ENCODE measurements at places on chromosomes 7 and 10.

- DNase-seq = no peak
Observed at GRCh38 chr10:74593470-74593869, 232.9 kb upstream of the KAT6B start.

GRCh38 chr10:14967897-14968296 lies 8.7 kb downstream of the MEIG1 start:
- no peak for DNase-seq

GRCh38 chr7:148163246-148163645 lies 427.3 kb upstream of the C7orf33 start:
- no peak for DNase-seq

DNA sequence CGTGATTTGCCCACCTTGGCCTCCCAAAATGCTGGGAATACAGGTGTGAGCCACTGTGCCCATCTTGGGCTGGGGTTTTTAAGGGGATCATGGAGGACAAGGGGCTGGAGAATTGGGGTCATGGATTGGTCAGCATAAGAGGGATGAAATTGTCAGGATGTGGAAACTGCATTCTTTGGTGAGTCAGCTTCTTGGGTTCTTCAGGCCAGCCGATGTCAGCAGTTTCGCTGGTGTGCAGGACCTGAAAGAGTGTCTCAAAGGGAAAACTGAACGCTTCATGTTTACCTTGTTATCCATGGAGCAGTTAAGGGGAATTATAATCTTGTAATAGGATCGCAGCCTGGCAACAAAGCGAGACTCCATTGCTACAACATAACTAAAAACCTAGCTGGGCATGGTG lies 13.0 kb downstream of the GALNT17 start:
- DNase-seq = no peak

- DNase-seq = no peak
Observed at GRCh38 chr10:11168423-11169090, 150.9 kb downstream of the CELF2 start.

DNA sequence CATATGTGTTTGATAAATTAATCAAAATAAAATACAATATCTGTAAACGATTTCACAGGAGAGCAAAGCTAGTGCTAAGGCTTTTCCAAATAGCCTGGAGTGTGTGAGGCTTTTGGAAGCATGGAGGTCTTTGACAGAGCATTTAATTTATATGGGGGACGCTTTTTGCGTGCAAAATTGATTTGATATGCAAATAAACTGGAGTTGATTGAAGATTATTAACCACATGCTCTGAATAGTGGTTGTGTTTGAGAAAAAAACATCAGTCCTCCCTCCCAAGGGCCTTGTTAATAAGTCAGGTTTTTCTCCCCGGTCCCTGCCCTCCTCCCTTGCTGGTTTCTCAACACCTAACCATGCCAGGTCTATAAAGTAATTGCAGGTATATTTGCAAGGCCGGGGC lies 85.1 kb upstream of the FGFR2 start:
- DNase-seq = no peak

DNA sequence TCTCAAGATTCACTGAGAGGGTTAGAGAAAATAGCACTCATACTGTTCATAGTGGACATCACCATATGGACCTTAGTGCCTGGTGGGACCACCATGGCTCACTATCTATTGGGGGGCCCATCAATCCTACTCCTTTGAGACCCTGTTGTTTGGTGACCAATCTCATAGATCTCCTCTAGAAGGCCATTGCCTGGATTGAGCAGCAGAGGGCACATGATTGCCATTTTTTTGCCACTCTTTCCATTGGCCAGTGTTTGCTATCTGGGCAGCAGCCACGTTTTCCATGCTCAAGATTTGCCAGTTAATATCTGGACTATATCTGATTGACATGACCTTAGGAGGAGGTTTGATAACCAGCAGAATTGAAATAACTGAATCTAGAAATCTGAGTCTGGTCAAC lies 244.5 kb downstream of the ITGB1 start:
- no peak for DNase-seq

GRCh38 chr7:82507365-82507975 lies 63.9 kb upstream of the CACNA2D1 start:
- no peak for DNase-seq

DNA sequence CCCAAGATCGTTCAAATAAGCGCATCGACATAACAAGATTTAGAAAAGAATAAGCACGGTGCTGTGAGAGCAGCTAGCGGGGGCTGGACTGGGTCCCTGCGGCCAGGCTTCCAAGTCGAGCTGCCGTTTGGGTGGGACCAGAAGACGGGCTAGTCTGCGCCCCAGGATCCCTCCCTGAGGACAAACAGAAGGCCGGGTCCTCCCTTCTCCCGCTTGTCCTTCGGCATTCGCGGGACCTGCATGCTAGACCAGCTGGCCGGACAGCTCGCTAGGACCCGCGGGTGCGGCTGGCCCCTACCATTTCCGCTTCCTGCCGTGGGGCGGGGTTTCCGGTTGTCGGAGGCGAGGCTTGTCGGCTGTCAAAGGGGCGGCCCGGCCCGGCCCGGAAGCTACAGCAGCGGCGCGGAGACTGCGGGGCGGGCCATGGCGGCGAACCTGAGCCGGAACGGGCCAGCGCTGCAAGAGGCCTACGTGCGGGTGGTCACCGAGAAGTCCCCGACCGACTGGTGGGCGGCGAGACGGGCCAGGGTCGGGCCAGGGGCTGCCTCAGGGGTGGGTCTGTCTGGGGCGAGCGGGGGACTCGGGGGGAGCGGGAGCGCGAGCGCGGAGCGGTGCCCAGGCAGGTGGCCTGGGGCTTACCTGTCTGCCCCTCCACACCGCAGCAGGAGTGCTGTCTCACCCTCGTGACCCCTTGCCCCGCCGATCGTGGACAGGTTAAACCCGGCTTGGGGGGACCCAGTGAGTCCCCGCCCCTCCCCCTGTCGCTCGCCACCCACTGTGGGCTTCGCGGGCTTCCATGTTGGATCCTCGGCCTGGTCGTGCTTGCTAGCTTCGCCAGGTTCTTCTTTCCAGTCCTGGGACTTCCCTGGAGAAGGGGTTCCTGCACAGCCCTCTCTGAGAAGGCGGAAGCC lies at the start of gene DBNL:
Gene DBNL, plus strand, starts transcription at position 388 of the 911 bp plus-strand sequence. Its CDS starts 36 bp downstream, at position 424.
- DNase-seq = peak; percentile 90

GRCh38 chr10:29332761-29333148 lies 43.9 kb downstream of the LYZL1 start:
- DNase-seq = no peak

GRCh38 chr10:113176652-113177155 lies 226.7 kb downstream of the TCF7L2 start:
- no peak for DNase-seq

GRCh38 chr10:43260117-43260761 lies 6.6 kb downstream of the RASGEF1A start:
- peak; percentile 40 for DNase-seq

- peak; percentile 24 for DNase-seq
Observed at GRCh38 chr10:73956476-73957359, 41.2 kb upstream of the VCL start.

DNA sequence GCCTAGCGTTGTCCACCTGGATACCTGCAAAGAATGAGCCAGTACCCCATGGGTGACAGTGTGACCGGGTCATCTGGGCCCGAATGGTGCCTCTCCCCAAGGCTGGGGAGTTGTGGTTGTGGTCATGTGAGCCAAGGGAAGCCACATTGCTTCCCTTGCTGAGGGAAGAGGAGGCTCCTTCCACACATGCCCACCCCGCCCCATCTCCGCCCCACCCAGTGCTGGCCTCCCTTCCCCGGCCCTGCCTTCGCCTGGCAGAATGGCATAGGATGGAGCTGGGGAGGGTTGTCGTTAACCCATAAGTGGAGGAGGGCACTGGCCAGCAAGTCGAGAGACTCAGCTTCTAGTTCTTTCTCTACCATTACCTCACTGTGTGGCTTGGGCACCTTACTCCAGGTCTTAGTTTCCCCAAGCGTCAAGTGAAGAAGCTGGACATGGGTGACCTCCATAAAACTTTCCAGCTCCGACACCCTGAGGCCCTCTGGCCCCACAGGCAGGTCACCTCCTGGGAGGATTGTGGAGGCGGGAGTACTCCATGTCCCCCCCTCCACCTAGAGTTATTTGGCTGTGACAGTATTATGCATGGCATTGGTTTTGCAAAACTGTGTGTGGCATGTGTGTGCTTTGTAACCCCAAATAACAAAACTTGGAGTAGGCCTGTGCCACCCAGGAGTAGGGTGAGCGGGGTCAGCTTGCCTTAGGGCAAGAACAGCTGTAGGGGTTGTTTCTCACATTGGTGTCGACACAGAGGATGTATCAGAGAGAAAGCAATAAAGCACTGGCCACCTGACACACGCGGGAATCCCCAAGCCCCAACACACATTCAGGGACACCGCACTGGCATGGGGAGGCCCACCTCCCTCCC lies 90.5 kb upstream of the MACROH2A2 start:
- DNase-seq = no peak

- DNase-seq = no peak
Observed at GRCh38 chr10:82464966-82465365, 590.0 kb downstream of the NRG3 start.

DNA sequence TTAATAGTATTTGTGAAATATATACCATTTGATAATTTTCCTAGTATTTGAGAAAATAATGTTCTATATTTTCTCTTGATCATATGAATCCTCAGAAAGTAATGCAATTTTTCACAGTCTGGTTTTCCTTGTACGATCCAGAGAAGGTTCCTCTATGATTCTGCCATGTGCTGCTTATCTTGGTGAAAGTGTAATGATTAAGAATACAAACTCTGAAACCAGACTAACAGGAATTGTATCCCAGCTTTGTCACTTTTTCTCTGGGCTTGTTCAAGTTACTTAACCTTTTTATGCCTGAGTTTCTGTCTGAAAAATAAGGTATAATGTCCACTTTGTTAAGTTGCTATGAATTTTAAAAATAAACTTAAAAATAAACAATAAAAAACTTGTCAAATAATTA lies 169.6 kb upstream of the ZNF804B start:
- no peak for DNase-seq

DNA sequence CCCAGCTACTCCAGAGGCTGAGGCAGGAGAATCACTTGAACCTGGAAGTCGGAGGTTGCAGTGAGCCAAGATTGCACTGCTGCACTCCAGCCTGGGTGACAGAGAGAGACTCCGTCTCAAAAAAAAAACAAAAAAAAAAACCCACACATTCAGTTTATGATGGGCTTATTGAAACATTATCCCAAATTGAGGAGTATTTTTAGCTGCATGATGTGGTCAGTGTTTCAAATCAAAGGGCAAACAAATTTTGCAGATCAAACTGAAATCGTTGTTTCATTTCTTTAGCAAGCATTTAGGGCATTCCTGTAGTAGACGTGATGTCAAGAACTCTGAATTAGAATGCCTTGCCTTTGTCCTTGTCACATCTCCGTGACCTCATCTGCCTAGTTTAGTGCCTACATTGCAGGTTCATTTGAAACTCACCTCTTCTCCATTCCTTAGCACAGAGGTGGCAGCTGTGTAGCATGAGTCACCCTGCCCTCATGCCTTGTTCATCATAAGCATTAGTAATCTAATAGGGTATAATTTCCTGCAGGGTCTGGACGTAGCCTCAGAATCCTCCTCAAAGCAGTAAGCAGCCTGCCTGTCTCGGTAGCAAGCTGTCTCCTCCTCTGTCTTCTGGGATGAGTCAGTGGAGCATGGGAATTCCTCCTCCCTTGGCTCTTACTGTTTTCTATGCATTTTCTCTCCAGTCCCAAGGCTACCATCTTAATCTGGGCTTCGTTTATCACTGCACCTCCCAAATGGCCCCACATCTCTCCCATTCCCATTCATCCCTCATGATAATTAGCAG lies 73.8 kb downstream of the CUL1 start:
- DNase-seq = no peak

DNA sequence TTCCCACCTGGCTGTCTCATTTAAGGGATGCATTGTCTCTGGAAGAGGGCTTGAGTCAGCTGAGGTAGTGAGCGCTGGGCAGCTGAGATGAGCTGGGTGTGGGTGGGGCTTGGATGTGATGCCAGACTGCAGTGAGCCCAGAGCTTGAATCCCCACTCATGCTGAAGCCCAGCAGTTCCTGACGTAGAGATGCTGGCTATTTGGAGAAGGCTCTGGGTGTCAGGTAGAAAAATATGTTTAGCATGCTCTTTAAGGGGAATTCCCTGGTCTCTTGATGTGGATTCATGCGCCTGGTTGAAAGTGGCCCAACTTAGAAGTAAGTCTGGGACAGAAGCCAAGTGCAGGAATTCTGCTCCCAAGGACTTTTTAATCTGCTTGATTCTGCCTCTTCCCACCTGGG lies 241.5 kb upstream of the IGFBP3 start:
- no peak for DNase-seq

DNA sequence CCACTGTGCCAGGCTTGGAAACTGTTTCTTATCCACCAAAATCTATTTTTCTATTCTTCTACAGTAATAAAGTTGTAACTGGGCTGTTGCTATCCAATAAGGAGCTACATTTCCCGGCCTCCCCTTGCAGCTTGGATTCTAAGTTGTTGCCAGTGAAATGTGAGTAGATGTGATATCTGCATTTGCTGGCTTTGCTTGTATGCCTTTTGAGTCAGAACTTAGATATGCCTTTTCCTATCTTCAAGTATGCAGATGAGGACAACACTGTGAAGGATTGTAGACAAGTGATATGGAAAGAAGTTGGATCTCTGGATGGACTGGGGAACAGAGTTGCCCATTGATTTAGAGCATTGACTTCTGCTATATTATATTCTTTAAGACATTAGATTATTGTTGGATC lies 236.9 kb downstream of the REEP3 start:
- DNase-seq = no peak

DNA sequence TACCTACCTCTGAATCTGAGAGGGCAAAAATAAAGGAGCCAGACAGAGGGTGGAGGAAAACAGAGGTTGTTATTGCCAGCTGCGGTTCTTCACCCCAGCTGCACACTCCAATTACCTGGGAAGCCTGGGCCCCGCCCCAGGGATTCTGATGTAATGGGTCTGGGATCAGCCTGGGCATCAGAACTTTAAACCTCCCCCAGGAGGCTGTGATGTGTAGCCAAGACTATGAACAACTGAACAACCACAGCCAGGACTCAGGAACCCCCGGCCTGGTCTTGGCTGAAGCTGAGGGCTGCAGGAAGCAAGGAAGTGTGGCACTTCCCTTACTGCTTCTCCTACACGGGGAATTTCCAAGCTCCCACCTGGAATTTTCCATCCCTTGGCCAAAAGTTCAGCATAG lies 89.3 kb downstream of the HIP1 start:
- no peak for DNase-seq

- DNase-seq = no peak
Observed at GRCh38 chr10:72772031-72772430, 80.1 kb downstream of the MCU start.

DNA sequence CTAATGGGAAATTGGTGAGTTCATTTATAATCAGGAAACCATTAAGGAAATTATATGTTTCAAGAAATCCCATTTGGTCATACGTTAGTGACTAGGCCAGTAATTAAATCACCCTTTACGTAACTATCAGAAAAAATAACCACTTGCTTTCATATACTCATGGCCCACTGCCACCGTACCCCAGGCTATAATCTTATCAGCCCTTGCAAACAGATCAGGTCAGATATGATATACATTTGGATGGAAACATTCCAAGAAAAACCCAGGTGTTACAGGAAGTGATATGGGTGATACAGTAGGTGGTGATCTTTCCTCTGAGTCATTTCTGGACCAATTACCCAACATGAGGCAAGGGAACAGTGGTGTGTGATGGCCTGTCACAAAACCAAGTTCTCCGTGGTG lies 481.0 kb upstream of the SEMA3A start:
- no peak for DNase-seq

GRCh38 chr7:157469181-157470016 lies 132.6 kb downstream of the DNAJB6 start:
- no peak for DNase-seq

Data from C1 segment of cervical spinal cord (tissue), 14 donors.